ENCODE measurements at places on chromosomes 3 and 15.
A peak's percentile ranks its signal among the peaks of the same experiment; 100 is the strongest.

DNA sequence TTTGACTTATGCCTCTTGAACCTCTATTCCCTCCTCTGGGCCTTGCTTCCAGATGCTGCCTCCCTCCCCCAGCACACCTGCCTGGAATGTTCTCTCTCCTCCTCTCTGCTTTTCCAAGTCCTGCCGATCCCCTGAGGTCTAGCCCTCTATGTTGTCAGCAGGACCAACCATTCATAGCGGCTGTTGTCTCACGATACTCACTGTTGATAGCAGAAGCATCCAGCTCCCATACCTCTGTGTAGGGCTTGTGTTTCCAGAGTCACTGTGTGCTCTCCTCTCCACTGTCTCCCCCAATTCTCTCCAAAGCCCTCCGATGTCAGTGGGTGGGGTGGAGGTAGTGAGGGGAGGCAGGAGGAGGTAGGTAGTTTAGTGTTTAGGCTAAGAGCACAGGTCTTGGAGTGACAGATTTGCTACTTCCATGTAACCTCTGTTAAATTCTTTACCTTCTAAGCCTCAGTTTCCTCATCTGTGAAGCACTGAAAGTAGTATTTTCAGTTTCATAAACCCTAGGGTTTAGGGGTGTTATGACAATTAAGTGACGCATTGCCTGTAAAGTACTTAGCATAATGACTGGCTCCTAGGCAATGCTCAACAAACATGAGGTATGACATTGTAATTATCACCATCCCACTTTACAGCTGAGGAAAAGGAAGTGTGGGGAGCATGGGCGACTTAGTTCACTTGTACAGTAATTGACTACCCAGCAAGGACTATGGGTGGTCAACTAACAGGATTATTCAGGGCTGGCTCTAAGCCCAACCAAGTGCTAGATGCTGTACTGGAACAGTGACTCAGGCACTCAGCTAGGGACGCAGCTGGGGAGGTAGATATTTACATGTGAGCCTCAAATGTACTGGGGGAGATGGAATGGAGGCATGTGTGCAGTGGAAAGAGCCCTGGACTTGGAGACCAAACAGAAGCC is 122.8 kb downstream of the CACNA1D start:
- no peak for DNase-seq

DNA sequence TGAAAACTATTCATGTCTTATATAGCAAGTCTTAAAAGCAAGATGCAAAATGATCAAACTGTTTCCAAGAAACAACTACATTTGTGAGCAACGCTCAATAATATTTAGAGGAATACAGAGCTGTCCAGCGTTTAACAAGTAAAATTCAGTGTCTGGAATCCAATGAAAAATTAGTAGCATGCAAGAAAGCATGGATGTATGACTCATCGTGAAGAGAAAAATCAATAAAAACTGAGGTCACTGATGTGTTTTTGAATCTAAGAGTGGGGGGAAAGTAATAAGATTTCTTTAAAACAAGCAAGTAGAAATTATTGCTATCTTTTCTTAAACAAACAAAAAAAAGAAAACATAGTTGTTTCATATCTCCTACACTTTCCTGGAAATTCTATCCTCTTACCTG is 600.3 kb upstream of the GOLIM4 start:
- DNase-seq: no peak

DNA sequence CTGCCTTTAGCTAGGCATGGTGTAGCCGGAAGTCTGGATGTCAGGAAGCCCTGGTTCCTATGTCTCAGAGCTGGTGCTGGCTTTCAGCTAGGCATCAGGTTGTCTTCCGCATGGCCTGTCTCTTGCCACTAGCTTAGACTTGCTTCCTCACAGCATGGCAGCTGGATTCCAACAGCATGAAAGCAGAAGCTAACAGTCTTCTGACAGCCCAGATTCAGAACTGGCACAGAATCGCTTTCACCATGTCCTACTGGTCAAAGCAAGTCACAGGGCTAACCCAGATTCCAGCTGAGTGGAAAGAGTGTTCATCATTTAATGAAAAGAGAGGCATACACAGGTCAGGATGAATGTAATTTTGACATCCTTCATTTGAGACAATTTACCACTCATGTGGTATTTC is 1050.5 kb downstream of the ROBO2 start:
- DNase-seq: no peak

DNA sequence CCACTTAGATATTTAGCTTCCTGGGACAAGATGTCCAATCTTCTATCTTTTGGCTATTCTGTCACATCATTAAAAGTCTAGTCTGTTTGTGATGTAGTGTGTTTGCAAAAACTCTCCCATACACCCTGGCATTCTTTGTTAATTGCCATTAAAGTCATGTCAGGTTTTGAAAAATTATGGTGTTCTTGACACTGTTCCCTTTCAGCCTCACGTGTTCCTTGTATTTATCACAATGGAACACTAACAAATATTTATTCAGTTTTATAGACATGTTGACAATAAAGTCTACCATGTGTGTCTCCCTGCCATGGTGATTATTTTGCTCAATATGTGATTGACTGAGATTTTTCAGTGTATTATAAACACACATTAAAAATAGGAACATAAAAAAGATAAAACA is 9.4 kb upstream of the CACNA1D start:
- no peak for DNase-seq

DNA sequence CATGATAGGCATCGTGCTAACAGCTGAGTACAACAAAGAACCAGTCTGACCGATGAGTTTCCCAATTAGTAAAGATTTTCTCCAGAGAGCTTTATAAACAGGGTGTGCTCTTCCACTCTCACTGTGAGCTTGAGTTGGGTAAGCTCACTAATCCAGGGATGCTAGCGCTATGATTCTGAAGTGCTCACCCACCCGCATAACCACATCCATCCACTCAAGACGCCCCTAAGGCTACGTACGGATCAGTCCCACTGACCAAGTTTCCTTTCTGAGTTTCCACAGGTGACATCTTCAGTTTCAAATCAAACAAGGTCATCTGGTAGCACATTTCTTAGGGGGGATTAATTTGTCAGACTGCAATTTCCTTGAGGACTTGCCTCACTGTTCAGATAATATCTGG is 141.1 kb upstream of the ABI3BP start:
- no peak for DNase-seq

GRCh38 chr3:50459785-50460184 is 43.6 kb downstream of the CACNA2D2 start:
- no peak for DNase-seq

- DNase-seq: no peak
These were observed 922 bp downstream of the ADPRH start for GRCh38 chr3:119580067-119580760.

DNA sequence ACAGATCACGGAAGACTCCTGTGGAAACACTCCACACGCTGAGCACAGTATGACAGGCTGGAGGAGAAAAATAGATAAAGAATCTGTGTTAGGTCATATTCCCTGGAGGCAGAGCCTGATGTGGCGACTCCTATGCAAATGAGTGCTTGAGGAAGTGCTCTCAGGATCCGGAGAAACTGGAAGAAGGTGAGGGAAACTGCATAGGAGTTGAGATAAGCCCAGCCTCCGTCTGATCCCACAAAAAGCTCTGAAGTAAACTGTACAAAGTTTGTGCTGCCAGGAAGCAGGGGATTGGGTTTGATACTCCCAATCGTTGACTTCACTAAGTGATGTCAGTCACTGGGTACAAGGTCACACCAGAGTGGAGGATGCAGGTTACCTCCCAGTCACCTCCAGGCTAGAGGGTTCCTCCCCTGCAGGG is 33.4 kb downstream of the OSBPL10 start:
- DNase-seq: no peak

- DNase-seq: no peak
These were observed 185.9 kb downstream of the SUCLG2 start for GRCh38 chr3:67468511-67468910.

DNA sequence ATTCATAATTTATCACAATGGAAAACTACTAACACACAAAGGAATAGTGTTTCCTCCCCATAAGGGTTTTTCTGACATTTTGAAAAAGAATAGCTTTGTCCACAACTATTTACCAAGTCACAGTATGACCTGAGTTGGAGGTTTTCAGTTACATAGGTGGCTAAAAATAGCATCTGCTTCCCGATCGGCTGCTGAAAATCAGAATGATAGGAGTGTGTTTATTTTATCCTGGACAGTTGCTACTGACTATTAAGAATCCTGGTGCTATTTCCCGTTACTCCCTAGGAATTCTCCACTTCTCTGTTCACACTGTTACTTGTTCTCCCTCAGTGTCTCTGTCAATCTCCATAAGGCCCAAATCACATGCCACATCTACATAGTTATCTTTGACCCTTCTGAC is 353.9 kb upstream of the RARB start:
- no peak for DNase-seq

DNA sequence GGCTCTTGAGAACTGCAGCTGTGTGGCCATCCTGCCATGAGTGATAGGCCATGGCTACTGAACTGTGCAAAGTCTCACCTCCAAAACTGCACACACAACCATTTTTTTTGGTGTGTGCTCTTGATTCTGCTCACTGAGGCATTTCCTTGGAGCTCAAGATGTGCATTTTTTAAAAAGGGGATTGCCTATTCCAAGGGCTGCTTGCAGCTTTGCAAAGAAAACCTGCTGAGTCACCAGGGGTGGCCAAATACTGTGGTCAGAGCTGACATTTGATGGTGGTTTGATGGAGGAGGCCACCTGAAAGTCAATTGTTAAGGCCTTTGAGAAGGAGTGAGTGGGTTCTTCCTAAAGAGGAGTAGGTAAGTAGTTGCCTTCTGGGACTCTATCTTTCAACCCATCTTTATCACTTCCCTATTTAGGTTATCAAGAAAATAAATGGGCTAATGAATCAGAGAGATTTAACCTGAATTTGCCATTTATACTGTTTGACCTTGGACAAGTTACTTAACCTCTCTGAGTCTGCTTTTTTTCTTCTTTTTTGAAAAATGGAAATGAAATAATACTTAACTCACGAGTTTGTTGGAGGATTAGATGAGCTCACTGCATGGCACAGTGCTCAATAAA is 87.9 kb downstream of the CHST2 start:
- no peak for DNase-seq

- DNase-seq: no peak
These were observed 126.4 kb downstream of the OXSM start for GRCh38 chr3:25916321-25916720.

DNA sequence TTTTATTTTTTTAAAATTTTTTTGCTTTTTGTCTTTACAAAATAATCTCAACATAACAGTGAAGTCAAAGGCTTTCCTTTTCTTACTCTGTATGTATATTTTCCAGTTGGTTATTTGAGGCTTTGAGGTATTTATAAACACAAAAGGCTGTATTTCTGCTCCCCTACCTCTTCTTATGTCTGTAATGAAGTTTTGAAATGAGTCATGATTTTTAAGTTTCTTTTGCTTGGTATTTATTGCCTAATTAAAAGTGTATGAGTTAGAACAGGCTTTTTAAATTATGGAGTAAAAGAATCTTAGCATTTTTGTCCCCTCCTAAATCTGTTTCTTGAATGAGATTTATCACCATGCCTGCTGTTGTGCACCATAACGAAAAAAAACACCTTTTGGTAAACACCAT is 66.0 kb downstream of the DCUN1D1 start:
- DNase-seq: no peak

GRCh38 chr3:183385698-183386613 is 42.5 kb downstream of the MCF2L2 start:
- peak; percentile 13 for DNase-seq

GRCh38 chr3:117200962-117201361 is 491.4 kb downstream of the TUSC7 start:
- DNase-seq: no peak

DNA sequence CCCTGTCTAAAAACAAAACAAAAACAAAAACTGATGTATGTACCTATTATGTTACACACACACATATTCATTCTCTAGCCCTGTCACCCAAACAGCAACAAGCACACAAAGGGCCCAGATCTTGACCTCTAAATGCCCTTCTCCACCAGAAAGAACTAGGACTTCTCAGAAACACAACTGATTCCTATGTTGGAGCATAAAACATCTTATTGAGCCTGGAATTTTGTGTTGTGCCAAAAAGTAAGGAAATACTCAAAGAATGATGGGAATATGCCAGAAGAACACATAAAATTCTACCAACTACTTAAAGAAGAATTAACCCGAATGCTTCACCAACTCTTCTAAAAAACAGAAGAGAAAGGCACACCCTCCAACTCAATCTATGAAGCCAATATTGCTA is 66.7 kb upstream of the OCA2 start:
- DNase-seq: no peak

DNA sequence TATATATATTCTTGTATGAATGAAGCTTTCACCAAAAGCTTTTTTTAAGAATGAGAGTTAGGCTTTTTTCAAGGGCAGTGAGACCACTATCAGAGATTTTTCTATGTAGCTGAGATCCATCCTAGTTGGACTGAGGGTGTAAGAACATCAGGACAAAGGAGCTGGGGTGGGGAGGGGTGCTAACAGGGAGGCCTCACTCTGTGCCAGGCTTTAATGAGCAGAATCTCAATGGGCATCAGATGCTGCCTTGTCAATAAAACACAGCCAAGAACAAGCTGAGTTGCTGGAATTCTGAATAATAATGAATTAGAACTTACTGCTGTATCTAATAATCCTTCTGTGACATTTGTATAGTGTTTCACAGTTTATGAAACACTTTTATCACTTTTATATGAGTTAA is 41.4 kb upstream of the USP3 start:
- DNase-seq: peak; percentile 12

- DNase-seq: no peak
These were observed 908.9 kb downstream of the TUSC7 start for GRCh38 chr3:117618462-117618861.

GRCh38 chr15:66131200-66131599 is 122.3 kb downstream of the MEGF11 start:
- no peak for DNase-seq

DNA sequence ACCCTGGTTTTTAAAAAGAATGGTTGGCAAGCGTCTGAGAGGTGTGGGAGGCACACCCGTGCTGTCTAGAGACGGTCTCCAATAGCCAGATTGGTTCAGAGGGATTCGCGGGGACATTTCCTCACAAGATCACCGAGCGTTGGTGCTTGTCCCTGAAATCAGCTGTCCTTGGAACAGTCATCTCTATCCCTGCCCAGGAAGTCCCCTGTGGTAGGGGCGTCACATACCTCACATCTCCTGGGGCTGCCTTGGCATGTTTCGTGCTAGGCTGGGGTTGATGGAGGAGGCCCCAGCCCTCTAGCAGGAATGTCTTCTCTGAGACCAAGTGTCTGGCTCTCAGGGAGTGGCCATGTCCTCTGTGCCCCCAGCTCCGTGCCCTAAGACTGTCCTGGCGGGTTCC is 6.8 kb downstream of the FBLN2 start:
- no peak for DNase-seq

DNA sequence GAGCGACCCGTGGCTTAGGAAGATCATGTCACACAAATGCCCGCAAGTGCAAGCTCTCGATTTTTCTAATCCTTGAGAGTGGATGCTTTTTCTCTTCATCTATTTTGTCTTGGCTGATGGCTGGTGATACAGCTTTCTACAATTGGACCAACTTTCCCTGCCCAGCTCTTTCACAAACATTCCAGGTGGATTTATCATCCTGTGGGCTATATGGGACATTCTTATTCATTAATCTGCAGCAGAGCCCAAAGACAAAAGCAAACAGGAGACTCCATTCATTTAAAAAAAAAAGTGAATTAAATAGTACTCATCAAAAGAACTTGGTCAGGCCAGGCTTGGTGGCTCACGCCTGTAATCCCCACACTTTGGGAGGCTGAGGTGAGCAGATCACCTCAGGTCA is 14.2 kb upstream of the TSEN2 start:
- no peak for DNase-seq

GRCh38 chr3:4866866-4867265 is 112.4 kb upstream of the BHLHE40 start:
- DNase-seq: no peak

Data from DMS 273 treated with DMSO at 0.1 percent for 48 hours (cell line).